Body of pancreas (tissue), 4 donors: ENCODE measurements at places on chromosomes 16 and 17. TPM values are rescaled to one million over a fixed set of nuclear protein-coding genes. Genes with fewer than 3 reads are reported as not detected.

DNA sequence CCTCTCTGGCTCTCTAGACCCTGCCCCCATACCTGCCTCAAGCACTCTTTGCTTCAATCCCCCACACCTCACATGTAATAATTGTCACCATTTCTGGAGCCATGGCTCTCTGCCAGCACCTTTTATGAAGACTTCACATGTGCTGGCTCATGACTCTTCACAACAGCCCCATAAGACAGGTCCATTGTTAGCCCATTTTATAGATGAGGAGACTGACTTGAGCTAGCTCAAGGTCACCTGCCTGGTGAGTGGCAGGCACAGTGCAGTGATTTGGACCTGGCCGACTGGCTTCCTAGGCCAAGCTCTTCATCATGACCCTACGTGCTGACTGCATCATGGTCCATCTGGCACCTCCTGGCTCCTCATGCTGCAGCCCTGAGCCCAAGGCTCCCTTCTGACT is 25.0 kb downstream of the FAM20A start:
- H3K4me3 ChIP-seq = no peak overlapping the region
- H3K36me3 ChIP-seq = no peaks in the 10 kb centered on the region
- no peak overlapping the region for H3K27ac ChIP-seq
- H3K27me3 ChIP-seq = no peaks in the 10 kb centered on the region
- no peaks in the 10 kb centered on the region for H3K4me1 ChIP-seq

The BOLA2 gene
- 5.2 TPM for total RNA-seq

The SHISA9 gene
- total RNA-seq = 1.8 TPM

The EVPLL gene
- not detected for total RNA-seq
